ENCODE measurements at places on chromosomes 1 and 21. TPM values are rescaled to one million over a fixed set of nuclear protein-coding genes. Genes with fewer than 3 reads are reported as not detected.

The HLX gene
- total RNA-seq = 5.6 TPM

The COL18A1 gene
- total RNA-seq = 239 TPM

The OR2T33 gene
- total RNA-seq = not detected

The IGSF9 gene
- total RNA-seq = not detected

The CATSPERE gene
- 0.30 TPM for total RNA-seq

The EFNA1 gene
- 0.37 TPM for total RNA-seq

The FCRL1 gene
- total RNA-seq = not detected

The CALML6 gene
- 0.59 TPM for total RNA-seq

The KHDRBS1 gene
- total RNA-seq = 47.8 TPM

The CCDC17 gene
- 0.78 TPM for total RNA-seq

The RPRD2 gene
- total RNA-seq = 6.8 TPM

The ACKR1 gene
- total RNA-seq = not detected

The GRIK1 gene
- total RNA-seq = not detected

The OR2L2 gene
- total RNA-seq = not detected

The HAO2 gene
- total RNA-seq = not detected

The TFF2 gene
- total RNA-seq = not detected

The SHISAL2A gene
- total RNA-seq = not detected

The COL16A1 gene
- total RNA-seq = 200 TPM

The ARHGEF16 gene
- total RNA-seq = 0.14 TPM

The CELA3B gene
- not detected for total RNA-seq

The PDE9A gene
- not detected for total RNA-seq

The KCNT2 gene
- total RNA-seq = 4.8 TPM

The TRIM17 gene
- under 0.01 TPM for total RNA-seq

The TNFRSF18 gene
- not detected for total RNA-seq

The GPR161 gene
- total RNA-seq = 29.0 TPM

The TSACC gene
- total RNA-seq = not detected

The CD52 gene
- total RNA-seq = not detected

The OR2AK2 gene
- total RNA-seq = not detected

The FAM72A gene
- 2.1 TPM for total RNA-seq

Measured in smooth muscle cell of the umbilical artery (primary cell).